Fibroblast of gingiva (primary cell): ENCODE measurements at places on chromosomes 1 and 21.

- DNase-seq: no peak
Measured at GRCh38 chr1:46490406-46490655, 695 bp downstream of the DMBX1 start.

GRCh38 chr1:232844791-232845190 is 39.6 kb downstream of the MAP10 start:
- no peak for DNase-seq

DNA sequence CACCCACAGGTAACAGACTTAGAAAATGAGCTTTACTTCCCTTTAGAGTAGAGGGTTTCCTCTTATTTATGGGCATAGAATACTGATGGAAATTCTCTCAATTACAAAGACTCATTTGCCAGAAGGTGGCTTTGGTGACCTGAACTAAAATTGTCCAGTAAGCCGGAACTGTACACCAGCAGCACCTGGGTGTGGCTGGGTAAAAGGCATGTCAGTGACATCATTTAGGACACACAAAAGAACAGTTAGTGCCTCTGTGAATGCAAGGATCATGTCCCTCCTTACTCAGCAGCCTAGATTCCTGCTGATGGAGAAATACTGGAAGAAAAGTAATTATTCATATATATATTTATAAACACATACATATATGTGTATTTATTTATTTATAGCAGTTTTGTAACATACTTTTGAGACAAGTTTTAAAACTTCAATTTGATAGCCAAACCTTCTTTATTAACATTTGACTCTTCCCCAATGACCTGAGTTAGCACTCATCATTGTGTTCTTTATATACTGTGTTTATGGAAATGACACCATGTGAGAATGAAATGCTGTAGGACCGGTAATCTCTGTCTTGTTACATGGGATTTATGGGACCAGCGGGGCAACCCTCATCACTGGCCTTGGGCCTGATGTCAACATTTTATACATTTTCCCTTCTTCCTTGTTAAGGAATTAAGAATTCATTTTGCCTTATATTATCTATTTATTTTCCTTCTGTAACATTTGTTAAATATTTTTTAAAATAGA is 274.4 kb downstream of the BRINP2 start:
- DNase-seq: no peak

DNA sequence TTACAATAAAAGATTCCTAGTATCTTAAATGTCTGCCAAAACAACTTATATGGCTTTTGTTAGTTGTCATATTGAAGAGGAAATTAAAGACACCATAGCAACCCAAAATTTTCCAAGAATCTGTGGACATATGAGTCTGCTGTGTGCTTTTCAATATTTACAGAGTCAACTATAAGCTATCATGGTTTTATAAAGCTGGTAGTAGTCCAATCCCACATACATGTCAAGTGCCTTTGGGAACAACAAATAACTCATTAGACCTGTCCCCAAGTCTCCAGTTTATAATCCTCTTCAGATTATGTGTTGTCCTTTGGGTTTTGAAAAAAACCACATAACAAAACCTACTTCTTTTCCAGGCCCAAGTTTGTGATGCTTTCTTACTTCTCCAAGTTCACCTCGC is 293.8 kb upstream of the USP25 start:
- DNase-seq: no peak

GRCh38 chr1:230152999-230153398 is 86.0 kb downstream of the GALNT2 start:
- no peak for DNase-seq

DNA sequence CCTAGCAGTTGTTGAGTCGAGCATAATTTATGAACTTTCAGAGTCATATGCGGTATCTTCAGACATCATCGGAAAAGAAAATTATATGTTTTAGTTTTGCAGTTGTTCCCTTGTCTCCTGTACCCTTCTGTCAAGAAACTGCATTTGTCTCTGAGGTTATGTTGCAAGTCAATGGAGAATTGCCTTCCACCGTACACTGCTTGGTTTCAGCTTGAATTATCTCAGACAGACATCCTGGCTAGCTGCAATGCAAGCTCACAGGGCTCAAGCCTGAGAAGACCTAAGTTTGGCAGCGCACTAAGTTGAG is 156.0 kb downstream of the NFIA start:
- no peak for DNase-seq

DNA sequence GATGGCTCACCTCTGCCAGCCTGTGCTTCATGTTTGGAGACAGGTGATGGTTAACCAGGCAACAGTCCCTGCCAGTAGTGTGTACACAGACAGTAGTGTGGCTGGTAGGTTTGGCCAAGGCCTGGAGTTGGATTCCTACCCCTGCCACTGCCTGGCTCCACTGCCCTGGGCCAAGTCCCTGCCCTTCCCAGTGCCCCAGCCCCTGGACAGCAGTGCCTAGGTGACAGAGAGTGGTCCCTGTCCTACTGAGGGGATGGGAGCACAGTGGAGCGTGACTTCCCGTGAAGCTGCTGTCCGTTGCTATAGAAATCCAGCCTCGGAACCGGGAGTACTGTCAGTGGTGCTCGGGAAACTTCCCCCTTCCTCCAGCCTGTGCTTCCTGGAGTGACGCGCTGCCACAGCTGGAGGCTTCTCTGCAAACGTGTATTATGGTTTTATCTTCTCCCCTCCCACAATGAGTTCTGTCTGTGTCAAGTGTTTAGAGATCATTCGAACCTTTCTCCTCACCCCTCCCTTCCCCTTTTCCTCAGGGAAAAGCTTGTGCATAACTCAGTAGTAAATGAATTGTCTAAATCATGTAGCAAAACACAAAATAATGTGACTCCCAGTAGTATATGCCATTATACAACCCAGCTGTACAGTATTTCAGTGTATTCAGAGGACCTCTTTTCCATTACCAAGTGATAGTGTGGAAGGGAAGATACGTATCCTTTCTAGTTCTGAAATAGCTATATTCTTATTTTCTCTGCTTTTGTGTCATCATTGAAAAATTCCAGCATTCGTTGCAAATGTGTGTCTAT is 73.4 kb downstream of the GALNT2 start:
- peak; percentile 12 for DNase-seq

- DNase-seq: peak; percentile 63
Measured at GRCh38 chr1:204130981-204131892, 20.6 kb downstream of the ETNK2 start.
